Activated CD4-positive, alpha-beta T cell treated with anti-CD3 and anti-CD28 coated beads, Interleukin-10, Interleukin-2, amounts not matched to agents 100 ng/mL and 50 ng/mL, durations not matched to agents 16 hours and 8 hours (primary cell): ENCODE measurements at places on chromosomes 5 and 9.

GRCh38 chr9:5178126-5178805 lies 7.2 kb downstream of the INSL6 start:
- peak; percentile 16 for DNase-seq

- DNase-seq = no peak
Observed at GRCh38 chr5:2289380-2289779, 406.7 kb upstream of the IRX4 start.

- no peak for DNase-seq
Observed at GRCh38 chr5:95068289-95068910, 216.5 kb downstream of the MCTP1 start.

GRCh38 chr9:37476930-37477329 lies 8.8 kb upstream of the POLR1E start:
- no peak for DNase-seq

- DNase-seq = peak; percentile 15
Observed at GRCh38 chr9:29691758-29692407, 2118.6 kb upstream of the C9orf72 start.

GRCh38 chr5:170571875-170572852 lies 68.3 kb downstream of the KCNIP1 start:
- peak; percentile 90 for DNase-seq

- no peak for DNase-seq
Observed at GRCh38 chr5:104431981-104432380, 869.4 kb upstream of the NUDT12 start.

DNA sequence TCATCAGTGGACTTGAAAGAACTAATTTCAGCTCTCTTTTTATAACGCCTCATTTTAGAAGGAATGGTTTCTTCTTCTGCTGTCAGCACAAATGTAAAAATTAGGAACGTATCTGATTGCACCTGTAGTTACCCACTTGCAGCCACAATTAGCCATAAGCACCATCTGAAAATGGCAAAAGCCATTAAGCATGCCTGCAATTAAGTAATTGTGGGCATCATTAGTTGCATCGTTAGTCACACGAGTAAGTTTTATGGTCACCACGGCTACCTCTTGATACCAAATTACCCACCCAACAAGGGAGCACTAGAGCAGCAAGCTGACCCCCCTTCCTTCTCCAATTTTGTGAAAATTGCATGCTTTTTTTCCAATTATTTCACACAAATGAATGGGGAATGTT lies 25.8 kb upstream of the SLC44A1 start:
- no peak for DNase-seq

GRCh38 chr9:33676746-33677505 lies 118.4 kb upstream of the PRSS3 start:
- peak; percentile 15 for DNase-seq

- no peak for DNase-seq
Observed at GRCh38 chr9:124477648-124478285, 27.5 kb downstream of the ADGRD2 start.
